ENCODE measurements at places on chromosomes 4 and X.

DNA sequence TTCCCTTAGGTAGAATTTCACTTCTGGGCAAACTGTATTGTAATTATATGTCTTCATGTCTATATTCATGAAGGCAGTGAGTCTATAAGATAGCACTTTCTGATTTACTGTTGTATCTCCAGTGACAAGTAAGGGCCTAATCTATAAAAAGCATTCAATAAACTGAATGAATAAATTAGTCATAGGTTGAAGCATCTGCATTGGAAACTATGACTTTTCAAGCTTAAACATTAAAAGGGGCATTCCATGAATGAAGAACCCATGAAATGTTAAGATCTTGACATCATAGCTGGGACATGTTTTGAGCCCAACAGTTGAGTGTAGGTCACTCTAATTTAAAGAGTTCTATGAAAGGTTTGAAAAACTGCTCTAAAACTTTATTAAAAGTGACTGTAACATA, 159.3 kb upstream of the LCORL start:
- DNase-seq: no peak

DNA sequence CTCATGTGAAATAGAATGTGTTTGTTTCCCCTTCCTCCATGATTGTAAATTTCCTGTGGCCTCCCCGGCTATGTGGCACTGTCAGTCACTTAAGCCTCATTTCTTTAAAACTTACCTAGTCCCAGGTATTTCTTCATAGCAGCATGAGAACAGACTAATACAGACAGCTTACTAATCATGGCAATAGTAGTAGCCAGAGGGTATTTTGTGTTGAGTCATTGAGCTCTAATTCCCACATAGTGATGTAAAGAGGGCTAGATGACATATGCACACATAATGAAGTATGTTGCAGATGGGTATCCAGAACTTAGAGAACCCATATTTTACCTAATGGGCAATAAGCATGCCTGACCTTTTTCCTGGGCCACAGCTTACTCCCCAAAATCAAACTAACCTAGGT, 1197.2 kb downstream of the PCDH7 start:
- DNase-seq: no peak

DNA sequence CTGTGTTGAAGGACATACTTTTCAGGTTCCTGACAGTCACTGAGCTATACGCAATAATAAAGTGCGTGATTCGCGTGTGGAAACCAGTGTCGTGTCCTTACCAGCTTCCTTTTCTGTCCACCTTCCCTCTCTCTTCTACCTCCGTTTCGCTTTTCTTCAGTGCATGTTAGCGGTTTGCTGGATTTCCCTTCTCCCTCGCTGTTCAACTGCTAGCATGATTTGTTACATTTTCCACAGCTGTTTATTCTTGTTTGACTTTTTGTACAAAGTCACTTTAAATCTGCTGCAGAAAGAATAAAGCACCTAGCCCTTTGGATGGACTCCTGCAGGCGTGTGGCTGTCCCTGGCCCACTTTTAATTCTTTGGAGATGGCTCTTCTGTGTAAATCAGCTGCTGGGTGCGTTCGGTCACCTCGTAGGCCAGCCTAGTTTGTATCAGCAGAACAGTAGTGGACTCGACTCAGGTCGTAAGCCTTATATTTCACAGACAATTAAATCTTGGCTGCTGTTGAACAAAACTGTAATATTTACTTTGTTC, 8.9 kb upstream of the HAND2 start:
- DNase-seq: peak; percentile 54

GRCh38 chrX:35458142-35458541, 340.0 kb upstream of the MAGEB16 start:
- DNase-seq: no peak

- no peak for DNase-seq
Measured at GRCh38 chrX:31154946-31155345, 83.1 kb upstream of the FTHL17 start.

DNA sequence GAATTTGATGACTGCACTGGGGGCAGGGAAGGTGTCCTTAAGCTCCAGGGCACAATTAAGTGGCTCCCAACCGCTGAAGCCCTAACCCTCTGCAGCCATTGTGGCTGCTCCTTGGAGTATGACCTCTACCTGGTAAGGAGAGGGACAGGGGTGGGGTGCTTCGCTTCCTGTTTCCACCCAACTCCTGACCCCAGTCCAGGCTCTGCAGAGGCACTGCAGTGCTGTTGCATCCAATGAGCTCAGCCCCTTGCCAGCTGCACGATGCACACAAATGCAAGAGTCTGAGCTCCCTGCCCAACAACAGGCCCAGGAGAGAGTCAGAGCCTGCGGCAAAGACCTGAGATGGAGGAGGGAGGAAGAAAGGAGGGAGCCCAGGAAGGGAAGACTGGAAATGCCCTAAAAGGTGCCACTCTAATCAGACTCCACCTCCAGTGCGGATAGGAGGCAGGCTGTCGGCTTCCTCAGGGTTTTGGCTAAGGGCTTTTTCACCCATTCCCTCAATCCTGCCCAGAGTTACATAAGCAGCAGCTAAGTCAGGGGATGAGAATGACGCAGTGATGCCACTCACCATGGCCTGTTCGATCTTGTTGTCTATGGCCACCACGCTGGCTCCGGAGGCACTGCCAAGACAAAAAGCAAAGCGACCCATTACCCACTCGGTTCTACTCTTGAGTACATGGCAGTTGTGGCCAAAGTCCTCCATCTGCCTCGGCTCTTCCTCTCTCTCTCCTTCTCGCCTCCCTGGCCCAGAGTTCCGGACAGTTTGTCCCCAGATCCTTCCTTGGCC, 60.1 kb downstream of the TSC22D3 start:
- no peak for DNase-seq

DNA sequence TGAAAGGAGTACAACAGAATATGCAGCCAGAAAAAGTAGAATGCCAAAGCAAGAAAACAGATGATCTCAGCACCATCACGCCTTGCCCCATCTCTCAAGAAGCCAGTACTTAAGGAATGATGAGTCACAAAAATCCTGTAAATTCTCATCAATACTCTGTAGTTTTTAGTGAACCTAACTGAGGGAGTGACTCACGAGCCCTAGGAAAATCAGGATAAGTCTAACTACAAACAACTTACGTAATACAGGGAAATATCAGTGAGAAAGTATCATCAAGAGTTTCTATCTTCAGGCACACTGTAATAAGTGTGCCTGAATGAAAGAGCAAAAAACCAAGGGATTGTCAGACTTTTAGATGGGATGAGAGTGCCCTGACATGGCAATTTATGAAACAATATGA, 644.4 kb downstream of the STPG2 start:
- no peak for DNase-seq

DNA sequence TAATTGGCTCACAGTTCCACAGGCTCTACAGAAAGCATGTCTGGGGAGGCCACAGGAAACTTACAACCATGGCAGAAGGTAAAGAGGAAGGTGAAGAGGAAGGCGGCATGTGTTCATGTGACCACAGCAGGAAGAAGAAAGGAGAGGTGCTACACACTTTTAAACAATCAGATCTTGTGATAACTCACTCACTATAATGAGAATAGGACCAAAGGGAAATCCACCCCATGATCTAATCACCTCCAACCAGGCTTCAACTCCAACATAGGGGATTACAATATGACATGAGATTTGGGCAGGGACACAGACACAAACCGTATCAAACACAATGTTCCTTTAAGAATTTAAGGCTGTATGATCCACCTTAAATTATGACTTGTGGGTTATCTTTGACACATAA, 10.5 kb upstream of the PGM2 start:
- DNase-seq: peak; percentile 68

DNA sequence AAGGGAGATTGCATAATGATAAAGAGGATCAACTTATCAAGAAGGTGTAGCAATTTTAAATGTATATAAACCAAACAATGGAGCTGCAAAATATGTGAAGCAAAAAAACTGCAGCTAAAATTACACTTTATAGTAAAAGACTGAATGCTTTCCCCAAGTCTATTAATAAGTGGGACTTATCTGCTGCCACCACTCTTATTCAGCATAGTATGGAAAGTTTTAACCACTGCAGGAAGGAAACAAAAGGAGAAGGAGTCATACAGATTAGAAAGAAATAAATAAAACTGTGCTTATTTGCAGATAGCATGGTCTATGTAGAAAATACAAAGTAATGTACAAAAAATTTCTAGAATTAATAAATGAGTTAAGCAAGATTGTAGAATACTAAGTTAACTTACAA, 94.1 kb upstream of the GK2 start:
- DNase-seq: no peak

- DNase-seq: no peak
Measured at GRCh38 chr4:10321931-10322330, 135.3 kb downstream of the ZNF518B start.

DNA sequence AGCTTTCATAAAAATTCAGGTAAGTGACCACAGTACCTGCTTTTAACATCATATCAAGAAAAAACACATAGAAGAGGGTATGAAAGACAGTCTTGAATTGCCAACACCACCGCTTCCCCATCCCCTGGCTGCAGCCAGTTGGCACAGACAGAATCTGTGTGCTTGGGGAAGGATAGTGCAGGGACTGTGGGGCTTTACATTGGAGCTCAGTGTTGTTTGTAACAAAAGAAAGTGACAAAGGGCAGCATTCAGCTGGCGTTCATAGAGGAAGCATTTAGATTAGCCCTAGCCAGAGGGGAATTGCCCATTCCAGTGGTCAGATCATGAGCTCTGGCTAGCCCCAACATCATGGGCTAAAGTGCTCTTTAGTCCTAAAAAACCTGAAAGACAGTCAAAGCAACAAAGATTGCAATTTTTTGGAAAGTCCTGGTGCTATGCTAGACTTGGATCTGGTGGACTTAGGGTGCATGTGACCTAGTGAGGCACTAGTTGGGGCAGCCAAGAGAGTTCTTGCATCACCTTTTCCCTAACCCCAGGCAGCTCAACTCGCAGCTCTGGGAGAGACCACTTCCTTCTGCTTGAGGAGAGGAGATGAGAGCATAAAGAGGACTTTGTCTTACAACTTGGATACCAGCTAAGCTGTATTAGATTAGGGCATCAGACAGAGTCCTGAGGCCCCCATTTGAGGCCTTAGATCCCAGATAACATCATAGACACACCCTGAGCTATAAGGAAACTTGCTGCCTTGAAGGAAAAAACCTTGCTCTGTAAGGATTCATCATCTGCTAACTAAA, 1602.4 kb upstream of the ADGRL3 start:
- DNase-seq: no peak
